ENCODE measurements at places on chromosomes 2 and 18. TPM values are rescaled to one million over a fixed set of nuclear protein-coding genes. Genes with fewer than 3 reads are reported as not detected.

Gene TLX2
- total RNA-seq = not detected

Gene ADI1
- total RNA-seq = 52.3 TPM

Gene CTAGE1
- total RNA-seq = not detected

Gene TET3
- 3.2 TPM for total RNA-seq

Gene ACTR3
- total RNA-seq = 332 TPM

Gene DSC3
- total RNA-seq = 1.3 TPM

Gene CDH2
- 135 TPM for total RNA-seq

Gene CNRIP1
- 48.1 TPM for total RNA-seq

Gene NEU4
- total RNA-seq = not detected

Gene CRIM1
- 744 TPM for total RNA-seq

Gene HOXD12
- total RNA-seq = not detected

Gene HOXD8
- 7.8 TPM for total RNA-seq

Gene GALNT3
- 0.32 TPM for total RNA-seq

Gene G6PC2
- not detected for total RNA-seq
